KG1 (cell line): ENCODE measurements at places on chromosomes 3 and 15.

- DNase-seq: no peak
Observed at GRCh38 chr3:195041871-195042742, 228.9 kb downstream of the XXYLT1 start.

- DNase-seq: no peak
Observed at GRCh38 chr3:22887664-22888291, 315.3 kb upstream of the UBE2E2 start.

DNA sequence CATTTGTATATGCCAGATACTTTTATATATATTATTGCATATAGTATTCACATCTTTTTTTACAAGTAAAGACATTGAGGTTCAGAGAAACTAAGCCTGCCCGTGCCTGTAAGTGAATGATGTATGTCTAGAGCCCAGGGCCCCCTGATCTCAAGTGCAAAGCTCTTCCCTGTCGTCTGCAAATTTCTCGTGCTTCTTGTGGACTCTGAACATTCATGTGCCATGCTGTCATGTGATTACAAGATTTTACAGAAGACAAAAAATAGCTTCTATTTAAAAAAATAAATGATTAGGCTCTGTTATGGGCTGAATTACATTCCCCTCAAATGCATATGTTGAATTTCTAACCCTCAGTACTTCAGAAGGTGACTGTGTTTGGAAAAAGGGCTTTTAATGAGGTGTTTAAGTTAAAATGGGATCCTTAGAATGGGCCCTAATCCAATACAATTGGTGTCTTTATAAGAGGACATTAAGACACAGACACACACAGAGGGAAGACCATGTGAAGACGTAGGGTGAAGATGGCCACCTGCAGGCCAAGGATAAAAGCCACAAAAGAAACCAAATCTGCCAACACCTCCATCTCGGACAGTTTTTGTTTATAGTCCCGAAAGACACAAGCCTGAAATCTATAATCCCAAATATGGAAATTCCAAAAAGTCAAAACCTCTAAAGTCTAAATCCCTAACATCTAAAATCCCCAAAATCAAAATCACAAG, 3.9 kb upstream of the MASP1 start:
- DNase-seq: no peak

GRCh38 chr3:58962040-58962651, 87.7 kb downstream of the CFAP20DC start:
- DNase-seq: no peak

DNA sequence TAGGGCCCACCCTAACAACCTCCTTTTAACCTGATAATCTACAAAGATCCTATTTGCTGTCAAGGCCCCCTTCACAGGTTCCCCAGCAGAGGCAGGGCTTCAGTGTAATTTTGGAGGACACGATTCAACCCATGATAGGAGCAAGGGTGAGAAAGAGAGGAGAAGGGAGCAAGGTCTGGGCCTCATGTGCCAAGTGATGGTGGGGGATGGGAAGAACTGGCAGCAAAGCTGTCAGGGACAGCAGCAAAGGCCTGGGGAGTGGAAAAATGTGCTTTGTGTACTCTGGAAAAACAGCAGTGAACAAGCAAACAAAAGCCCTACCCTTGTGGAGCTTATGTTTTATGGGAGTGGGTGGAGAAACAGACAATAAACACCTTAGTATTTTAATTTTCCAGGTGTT, 2.7 kb upstream of the GALNT15 start:
- DNase-seq: no peak

DNA sequence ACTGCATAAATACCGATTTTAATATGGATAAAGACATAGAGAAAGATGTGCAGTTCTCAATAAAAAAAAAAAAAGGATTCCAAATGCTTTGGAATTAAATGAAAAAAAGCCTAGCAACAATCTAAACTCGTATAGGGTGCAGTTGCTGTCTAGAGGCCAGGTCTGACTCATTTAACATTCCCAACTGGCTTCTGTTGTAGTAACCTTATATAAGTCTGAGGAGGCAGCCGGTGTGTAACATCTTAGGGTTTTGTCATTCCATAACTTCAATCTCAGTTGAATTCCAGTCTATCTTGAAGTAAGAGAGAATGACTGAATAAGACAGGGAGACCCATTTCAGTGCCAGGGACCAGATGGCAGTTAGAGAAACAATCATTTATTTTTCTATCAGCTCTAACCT, 6.5 kb downstream of the PDCD10 start:
- no peak for DNase-seq

DNA sequence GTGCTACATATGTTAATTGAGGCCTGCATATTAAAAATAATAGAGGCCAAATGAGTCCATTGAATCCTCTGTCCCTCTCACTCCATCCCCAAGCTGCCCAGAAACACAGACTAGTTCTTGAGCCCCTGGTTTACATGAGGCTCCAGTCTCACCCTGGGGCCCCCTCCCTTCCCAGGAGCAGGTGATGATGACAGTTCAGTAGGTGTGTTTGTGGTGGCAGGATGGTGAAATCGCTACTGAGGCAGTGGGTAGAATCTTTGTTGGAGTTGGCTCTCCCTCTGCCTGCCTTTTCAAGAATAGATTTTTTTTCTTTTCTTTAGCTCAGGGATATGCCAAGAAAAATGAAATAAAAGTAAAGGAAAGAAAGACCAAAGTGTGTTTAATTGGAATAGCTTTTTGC, 288.7 kb downstream of the EPHB1 start:
- no peak for DNase-seq

- no peak for DNase-seq
Observed at GRCh38 chr3:184327171-184327570, 10.2 kb upstream of the FAM131A start.

- no peak for DNase-seq
Observed at GRCh38 chr3:176798680-176799079, 398.6 kb downstream of the TBL1XR1 start.

DNA sequence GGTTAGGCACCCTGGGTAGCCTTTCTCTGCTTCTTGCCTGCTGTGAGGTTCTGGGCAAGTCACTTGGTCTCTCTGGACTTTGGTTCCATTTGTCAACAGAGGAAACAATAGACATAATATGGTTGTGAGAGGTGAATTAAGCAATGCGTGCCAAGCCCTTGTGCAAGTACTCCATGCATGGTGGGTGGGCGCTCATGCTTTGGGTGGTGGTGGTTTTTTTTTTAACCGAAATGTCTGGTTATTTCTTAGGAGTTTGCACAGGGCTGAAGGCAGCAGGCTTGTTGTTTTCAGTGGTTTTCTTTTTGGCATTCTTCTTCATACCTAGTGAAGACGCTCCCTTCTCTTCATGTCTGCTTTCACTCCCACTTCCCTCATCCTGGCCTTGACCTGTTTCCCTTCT, 84.2 kb upstream of the LRTM1 start:
- no peak for DNase-seq

DNA sequence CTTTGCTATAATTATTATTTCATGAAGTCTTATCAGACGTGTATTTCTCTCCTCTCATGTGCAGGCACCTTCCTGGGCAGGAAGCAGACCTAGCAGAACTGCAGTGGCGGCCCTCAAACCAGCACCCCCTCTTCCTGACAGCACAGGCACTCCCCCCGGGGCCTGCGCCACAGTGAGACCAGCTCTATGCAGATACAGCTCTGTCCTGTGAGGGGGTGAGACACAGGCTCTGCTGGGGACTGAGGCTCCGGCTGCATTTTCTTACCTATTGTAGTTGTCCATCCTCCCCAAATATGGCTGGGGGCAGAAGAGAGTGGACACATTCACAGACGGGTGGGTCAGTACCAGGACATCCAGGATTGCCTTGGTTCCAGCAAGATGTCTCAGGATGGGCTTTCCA, 5.0 kb downstream of the CISH start:
- no peak for DNase-seq

DNA sequence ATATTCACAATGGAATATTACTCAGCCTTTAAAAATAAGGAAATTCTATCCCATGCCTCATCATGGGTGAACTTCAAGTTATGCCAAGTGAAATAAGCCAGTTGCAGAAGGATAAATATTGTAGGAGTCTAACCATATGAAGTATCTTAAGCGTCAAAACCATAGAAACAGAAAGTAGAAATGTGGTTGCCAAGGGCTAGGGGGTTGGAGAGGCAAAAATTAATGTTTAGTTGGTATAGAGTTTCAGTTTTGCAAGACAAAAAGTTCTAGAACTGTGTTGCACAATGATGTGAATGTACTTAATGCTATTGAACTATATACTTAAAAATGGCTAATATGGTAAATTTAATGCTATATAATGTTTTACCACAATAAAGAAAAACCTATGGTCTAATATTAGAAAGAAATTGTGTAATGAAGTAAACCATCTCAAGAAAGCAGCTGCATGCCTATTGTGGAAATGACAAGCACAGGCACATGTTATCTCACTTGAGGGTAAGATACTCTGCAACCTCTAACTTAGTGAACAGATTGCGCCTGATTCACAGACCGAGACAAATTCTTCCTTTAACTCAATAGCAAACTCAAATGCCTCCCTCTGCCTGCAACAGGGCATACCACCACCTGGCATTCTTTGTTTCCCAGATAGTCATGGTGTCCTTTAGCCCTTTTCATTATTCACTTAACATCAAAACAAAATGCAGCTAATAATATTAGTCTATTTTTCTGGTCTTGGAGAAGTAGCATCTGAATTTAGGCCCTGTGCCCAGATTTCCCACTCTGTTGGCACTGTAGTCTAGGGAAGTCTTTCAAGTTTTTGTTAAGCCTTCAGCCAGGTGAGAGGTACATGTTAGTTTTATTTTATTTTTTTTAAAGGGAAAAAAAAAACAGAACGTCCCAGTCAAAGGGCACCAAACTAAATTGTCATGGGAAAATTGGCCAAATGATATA, 80.2 kb upstream of the ACP3 start:
- DNase-seq: no peak
